NCI-H1105 (cell line): ENCODE measurements at places on chromosomes 12 and 14.

GRCh38 chr12:84702001-84702400 is 210.6 kb downstream of the SLC6A15 start:
- DNase-seq: no peak

- DNase-seq: no peak
These were observed 13.3 kb downstream of the IL22 start for GRCh38 chr12:68240079-68240478.

- DNase-seq: no peak
These were observed 353.2 kb upstream of the ATP2B1 start for GRCh38 chr12:90061809-90062208.

DNA sequence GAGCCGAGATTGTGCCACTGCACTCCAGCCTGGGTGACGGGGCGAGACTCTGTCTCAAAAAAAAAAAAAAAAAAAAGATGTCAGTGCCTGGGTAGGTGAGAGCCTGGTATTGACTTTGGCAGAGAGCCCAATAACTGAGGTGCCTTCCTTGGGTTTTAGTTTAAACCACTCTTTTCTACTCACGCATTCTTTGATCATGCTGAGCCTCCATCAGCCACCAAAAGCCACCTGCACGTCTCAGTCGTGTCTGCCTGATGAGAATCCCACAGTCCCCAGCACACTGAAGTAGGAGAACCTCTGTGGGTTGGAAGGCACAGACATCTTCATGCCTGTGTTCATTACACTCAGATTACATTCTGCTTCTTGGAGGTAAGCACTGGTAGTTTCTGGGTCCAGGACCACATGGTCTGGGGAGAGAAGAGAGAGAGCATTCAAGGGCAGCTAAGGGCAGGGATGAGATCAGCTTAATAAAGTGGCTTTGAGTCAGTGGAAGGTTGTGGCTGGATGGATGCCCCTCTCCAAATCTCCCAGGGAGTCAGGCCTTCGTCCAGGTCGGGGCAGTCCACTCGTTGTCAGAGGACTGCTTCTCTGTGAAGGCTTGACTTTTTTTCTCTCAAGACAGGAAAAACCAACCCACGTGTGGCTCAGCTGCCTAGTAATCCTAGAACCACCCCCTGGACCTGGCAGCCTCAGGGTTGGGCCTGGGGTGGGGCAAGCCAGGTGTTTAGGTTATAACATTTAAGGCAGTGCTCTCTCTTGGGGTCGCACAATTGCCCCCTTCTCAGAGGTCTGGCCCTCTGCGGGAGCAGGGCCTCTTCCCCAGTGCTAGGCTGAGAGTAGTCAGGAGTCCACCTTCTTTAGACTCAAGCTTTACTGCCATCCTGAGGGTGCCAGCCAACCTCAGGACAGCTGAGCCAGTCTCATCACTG is 32.6 kb upstream of the MAX start:
- peak; percentile 20 for DNase-seq

DNA sequence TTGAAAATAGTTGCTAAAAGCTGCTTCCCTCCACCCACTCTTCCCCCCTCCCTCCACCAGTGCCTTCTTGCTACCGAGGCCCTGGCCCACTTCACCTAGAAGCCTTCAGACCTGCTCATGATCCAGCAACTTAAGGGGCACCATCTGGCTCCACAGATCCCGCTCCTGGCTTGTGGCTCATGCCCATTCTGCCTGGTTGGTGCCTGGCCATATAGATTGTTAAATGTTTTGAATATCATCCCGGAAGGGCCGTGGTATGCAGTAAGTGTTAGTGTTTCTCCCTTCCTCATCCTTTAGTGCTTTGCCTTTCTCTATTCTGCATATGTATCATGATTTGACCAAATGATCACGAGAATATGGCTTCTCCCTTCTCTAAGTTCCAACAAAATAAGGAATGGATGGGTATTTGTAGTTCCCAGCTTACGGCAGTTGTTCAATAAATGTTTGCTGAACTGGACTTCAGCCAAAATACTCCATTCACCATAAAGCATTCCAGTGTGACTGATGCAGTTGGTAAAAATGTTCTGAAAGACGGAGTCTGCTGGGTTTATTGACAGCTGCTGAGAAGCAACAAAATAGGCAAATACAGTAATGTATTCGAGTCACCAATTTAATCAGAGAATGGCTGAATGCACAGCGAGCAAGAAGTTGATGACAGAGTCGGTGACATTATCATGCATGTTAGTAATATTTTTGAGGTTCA is 30.7 kb downstream of the GRIP1 start:
- no peak for DNase-seq

DNA sequence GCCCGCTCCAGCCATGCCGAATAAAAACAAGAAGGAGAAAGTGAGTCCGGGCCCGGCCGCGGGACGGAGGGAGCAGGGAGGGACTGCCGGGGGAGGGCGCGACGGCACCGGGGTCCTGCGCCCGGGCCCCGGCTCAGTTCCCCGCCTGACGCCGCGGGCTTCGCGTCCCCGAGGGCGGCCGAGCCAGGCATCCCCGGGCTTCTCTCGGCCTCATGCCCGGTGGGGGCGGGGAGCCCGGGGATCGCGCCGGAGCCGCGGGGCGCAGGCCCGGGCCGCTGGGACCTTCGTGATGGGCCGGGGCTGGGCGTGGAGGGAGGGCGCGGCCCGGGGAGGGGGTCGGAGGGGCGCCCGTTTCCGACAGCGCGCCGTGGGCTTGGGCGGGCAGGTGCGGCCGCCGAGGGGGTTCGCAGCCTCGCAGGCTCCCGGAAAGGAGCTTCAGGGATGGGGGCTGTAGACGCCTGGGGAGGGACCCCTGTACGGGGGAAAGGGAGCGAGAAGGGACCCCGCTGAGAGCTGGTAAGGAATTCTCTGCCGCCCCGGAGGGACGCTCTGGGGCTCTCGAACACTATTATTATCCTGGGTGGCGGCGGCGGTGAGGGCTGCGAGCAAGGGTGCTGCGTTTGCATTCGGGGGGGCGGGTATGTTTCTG is 496 bp downstream of the PPP2R5C start:
- peak; percentile 52 for DNase-seq

DNA sequence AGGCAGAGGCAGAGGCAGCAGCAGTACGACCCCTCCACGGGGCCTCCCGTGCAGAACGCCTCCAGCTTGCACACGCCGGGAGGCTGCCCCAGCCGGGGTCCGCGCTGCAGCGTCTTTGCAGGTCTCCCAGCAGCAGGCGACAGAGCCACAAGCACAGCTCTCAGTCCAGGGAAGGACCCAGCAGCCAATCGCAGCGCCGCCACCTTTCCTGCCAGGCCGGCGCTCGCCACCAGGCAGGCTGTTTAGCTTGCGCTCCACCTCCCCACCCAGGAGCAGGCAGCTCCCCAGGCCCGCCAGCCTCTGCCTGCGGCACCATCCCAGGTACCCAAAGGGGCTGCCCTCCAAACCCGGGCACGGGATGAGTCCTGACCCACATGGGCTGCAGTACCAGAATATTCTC is 25.2 kb downstream of the DDX51 start:
- no peak for DNase-seq

- DNase-seq: no peak
These were observed 90.1 kb downstream of the STXBP6 start for GRCh38 chr14:24959791-24960331.

GRCh38 chr12:58097741-58098140 is 156.4 kb downstream of the ATP23 start:
- DNase-seq: no peak

- DNase-seq: no peak
These were observed 71.6 kb downstream of the NT5DC3 start for GRCh38 chr12:103769240-103769945.

DNA sequence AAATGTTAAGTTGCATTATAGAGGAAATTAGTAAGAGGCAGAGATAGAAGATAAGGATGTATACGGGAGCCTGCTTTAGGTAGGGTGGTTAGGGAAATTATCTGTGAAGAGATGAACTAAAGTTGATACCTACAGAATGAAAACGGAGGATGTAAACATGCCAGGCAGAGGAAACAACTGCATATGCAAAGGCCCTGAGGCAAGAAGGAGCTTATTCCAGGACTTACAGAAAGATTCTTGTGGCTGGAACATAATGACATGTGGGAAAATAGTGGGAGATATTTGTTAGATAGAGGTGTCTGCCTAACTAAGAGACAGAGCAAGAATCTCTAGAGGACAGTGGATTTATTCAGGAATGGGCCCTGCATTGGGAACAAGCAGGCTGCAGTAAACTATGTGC is 16.2 kb upstream of the SERPINA1 start:
- no peak for DNase-seq

- no peak for DNase-seq
These were observed 9.4 kb downstream of the PTGR2 start for GRCh38 chr14:73861073-73861472.

DNA sequence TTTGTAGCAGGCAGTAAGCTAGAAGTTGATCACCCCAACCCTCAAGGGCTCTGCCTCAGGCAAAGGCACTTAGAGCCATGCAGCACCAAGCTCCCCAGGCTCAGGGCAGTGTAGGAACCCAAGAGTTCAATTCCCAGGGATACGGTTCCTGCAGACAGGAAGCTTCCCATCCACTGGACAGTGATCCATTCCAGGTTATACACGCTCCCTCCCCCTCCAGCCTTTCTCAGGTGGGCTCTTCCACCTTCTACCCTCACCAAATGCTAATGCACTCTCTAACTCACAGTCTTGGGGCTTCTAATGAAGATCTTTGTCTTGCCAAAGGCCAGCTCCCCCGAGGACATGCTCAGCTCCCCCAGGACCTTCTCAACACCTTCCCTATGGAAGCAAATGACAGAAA is 12.7 kb downstream of the MYO1A start:
- no peak for DNase-seq

DNA sequence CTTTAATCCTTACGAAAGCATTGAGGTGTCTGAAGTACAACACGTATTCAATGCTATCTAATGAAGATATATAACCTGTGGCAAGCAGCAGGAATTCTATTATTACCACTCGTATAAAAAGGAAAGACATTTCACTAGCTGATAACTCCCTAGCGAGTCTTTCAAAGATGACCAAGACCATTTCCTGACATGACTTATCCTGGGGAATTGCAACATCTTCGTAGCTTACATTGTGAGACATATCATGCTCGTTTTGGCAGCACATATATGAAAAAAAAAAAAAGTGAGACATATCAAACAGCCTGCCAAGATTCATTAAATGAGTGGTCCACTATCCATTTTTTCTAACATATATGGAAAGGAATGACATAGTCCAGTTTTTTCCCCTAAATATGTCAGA is 337.0 kb downstream of the FSCB start:
- no peak for DNase-seq

- DNase-seq: no peak
These were observed 160.0 kb upstream of the SOX5 start for GRCh38 chr12:24109381-24110039.

DNA sequence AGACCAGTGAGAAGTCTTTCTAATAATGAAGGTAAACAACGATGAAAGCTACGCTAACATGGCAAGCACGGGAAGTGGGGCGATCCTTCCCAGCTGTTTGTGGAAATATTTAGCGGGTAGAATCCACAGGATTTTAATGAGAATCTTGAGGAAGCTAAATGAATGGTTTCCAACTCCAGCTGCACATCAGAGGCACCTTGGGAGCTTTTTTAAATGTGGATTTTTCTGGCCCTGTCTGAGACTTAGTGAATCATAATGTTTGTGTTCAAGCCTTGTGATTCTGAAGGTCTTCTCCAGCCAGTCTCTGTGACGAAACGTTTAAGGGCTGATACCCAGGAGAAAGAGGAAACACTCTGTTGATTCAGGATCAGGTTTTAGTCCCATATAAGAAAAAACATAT is 169.8 kb downstream of the CAPZA3 start:
- no peak for DNase-seq

GRCh38 chr12:46459111-46459510 is 86.5 kb upstream of the SLC38A2 start:
- DNase-seq: no peak

DNA sequence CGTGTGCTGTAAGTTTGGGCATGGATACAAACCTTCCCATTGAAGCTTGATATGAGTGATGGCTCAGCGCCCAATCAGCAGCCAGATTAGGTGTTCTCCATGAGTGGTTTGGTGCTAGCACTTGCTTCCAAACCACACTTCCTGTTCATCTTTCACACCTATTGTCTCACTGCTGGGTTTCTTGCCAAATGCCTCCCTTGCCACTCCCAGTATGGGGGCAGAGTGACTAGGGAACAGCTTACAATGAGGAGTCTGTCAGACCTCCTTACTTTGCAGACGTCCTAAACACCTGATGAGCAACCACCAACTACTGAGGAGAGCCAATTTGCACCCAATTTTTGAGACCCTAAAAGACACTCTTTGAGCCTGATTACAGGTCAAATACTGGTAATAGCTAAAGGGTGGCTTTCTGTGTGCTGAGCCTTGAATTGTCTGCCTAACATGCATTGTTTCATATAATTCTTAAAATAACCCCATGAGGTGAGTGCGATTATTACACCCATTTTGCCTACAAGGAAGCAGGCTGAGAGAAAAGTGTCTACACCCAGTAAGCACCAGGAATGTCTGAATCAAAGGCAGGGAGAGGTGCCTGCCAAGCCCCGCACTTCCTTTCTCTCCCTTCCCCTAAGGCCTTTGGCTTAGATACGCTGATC is 48.4 kb upstream of the FOS start:
- no peak for DNase-seq

DNA sequence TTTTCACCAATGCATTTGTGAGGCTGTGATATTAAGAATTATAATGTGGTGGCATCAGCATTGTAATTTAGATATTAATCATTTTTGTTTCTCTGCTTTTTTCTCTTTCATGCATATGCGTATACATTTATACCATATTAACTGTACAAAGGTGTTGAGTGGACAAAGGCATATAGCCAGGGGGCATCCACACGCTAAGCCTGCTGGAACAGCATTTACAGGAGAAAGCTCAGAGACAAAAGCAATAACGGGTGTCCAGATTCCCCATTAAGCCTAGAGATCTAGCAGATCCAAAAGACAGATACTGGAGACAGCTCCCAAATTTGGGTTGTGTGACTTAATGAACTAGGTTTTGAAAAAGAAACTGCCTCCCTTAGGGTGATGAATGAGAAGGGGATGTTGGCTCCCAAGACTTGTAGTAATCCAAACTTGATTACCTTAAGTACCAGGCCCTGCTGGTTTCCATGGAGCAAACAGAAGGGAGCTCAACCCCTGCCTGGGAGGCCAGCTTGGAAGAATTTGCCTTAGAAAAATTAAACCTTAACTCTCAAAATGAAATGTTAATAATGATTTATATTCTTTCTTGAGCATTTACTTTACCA is 181.9 kb downstream of the SLC6A15 start:
- no peak for DNase-seq

- DNase-seq: peak; percentile 35
These were observed 725 bp downstream of the CHPT1 start for GRCh38 chr12:101697930-101698799.

DNA sequence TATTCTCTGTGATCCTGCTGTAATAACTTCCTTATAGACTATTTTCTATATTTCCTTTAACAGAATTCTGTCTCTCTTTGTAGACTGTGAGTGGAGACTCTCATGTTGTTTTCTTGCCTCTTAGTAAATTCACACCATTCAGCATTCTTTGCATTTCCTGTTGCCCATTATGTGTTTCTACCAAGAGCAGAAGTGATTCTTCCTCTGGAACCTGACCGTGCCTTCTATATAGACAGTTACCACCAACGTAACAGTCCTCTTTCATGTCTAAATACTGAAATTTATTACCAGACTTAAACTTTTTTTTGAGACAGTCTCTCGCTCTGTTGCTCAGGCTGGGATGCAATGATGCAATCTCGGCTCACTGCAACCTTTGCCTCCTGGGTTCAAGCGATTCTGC is 31.1 kb downstream of the METAP2 start:
- DNase-seq: no peak

- DNase-seq: no peak
These were observed 2.0 kb upstream of the PIGH start for GRCh38 chr14:67602076-67602475.
